Esophagus squamous epithelium (tissue), 5 donors: ENCODE measurements at places on chromosomes 2 and 18.

DNA sequence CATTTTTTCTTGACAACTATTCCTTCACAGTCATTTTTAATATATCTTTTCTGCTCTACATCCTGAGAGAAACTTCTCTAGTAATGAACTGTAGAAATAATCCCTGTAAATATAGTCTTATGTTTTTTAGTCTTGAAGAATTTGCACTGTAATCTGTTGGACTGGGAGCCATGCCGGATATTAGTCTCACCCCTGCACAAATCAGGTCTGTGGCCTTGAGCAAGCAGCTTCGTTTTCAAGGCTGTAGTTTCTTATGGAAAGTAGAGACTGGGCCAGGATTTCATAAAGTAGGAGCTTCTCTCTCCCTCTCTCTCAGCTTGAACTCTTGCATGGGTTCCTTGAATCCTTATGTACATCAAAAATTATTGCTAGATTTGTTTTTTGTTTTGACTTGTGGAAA is 8.7 kb downstream of the FARP2 start:
- H3K27me3 ChIP-seq = no peaks in the 10 kb centered on the region
- H3K4me1 ChIP-seq = no peaks in the 10 kb centered on the region
- H3K4me3 ChIP-seq = no peak overlapping the region
- no peak for DNase-seq
- no peak overlapping the region for H3K27ac ChIP-seq

GRCh38 chr2:237613679-237614078 is 13.7 kb upstream of the LRRFIP1 start:
- no peak overlapping the region for H3K4me3 ChIP-seq
- H3K4me1 ChIP-seq = peaks cover 3% of the 10 kb centered on the region
- H3K36me3 ChIP-seq = no peaks in the 10 kb centered on the region
- no peaks in the 10 kb centered on the region for H3K27me3 ChIP-seq
- DNase-seq = no peak
- no peak overlapping the region for H3K27ac ChIP-seq

DNA sequence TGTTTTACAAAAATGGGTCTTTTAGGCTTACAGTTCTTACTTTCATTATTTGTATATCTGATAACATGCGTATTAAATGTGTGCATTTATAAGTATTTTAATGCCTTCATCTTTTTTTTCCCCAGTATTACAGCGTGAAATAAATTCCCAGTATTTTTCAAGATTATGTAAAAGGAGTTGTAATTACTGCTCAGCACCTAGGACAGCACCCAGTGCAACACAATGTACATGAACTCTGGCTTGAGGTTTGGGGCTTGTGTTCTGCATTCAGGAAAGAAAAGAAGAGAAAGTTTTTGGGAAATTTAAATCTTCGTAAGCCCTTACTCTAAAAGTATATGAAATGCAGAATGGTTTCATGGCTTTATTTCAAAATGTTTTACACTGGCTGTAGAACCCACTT is 16.7 kb downstream of the ZNF638 start:
- H3K36me3 ChIP-seq = no peaks in the 10 kb centered on the region
- H3K4me3 ChIP-seq = no peak overlapping the region
- no peak for DNase-seq
- no peaks in the 10 kb centered on the region for H3K4me1 ChIP-seq

DNA sequence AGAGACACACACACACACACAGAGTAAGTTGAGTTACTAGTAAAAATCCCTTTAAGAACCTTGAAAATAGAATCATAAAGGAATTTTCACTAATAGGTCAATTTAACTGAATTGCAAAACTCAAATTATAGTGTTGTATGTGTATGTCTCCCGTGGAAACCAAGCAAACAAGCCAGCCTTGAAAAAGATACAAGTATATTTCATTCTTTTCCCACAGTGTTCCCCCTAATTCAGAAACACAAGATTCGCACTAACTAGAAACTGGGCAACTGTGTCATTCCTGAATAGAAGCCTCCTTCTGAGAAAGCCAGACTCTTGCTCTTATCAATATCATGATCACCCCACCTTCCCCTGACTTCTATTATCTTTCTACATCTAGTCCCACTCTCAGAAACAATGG is 229.5 kb downstream of the PIEZO2 start:
- H3K27me3 ChIP-seq = no peaks in the 10 kb centered on the region
- H3K4me3 ChIP-seq = no peak overlapping the region
- no peak for DNase-seq
- H3K4me1 ChIP-seq = no peaks in the 10 kb centered on the region

DNA sequence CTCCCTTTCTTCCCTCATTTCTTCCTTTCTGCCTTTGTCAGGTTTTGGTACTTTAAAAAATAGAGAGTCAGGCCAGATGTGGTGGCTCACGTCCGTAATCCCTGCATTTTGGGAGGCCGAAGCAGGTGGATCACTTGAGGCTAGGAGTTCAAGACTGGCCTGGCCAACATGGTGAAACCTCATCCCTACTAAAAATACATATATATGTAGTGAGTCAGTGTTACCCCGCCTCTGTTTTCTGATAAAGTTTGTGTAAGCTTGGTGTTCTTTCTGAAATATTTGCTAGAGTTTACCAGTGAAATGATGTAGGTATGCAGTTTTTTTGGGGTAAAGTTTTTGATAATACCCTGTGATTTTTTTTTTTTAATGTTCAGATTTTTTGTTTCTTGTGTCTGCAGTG is 58.8 kb downstream of the DGKD start:
- no peaks in the 10 kb centered on the region for H3K36me3 ChIP-seq
- H3K4me1 ChIP-seq = peaks cover 49% of the 10 kb centered on the region
- no peaks in the 10 kb centered on the region for H3K27me3 ChIP-seq
- no peak overlapping the region for H3K4me3 ChIP-seq

- H3K4me3 ChIP-seq = no peak overlapping the region
- peak overlapping the region; percentile 4 for H3K27ac ChIP-seq
- DNase-seq = no peak
- no peaks in the 10 kb centered on the region for H3K4me1 ChIP-seq
- H3K36me3 ChIP-seq = no peaks in the 10 kb centered on the region
These were observed 267.6 kb upstream of the RAB12 start for GRCh38 chr18:8341481-8342230.

DNA sequence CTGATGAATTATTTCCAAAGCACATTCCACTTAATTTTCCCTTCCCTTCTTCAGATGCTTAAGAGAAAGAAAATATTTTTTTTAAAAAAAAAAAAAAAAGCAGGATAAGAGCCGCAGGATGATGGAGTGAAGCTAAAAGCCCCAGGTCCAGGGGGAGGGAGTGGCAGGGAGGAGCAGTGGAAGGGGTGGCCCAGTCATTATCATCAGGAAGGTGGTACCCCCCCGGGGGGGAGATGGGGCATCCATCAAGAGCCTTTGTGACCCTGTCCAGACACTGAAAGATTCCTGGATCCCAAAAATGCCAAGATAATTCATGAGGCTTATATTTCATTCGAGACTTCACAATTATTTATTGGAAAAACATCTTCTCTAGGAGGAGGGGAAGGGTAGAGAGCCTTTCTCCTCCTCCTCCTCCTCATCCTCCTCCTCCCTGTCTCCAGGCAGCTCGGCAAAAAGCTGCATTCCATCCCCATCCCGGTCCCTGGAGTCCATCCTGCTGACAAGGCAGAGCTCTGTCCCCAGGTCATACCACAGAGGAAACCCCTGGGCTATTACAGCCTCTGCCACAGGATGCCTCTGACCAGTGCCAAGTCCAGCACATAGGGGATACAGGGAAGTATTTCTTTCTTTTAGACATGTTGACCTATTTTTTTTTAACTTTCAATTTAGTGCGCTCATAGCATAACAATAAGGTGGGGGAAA is 125.3 kb downstream of the TWIST2 start:
- H3K27me3 ChIP-seq = peaks cover 43% of the 10 kb centered on the region
- H3K4me1 ChIP-seq = peaks cover 19% of the 10 kb centered on the region
- peak overlapping the region; percentile 51 for H3K27ac ChIP-seq
- no peak overlapping the region for H3K4me3 ChIP-seq

GRCh38 chr2:239787538-239788050 is 237.5 kb downstream of the NDUFA10 start:
- no peak overlapping the region for H3K4me3 ChIP-seq
- no peaks in the 10 kb centered on the region for H3K36me3 ChIP-seq
- no peak overlapping the region for H3K27ac ChIP-seq
- H3K4me1 ChIP-seq = peaks cover 10% of the 10 kb centered on the region
- DNase-seq = no peak
- no peaks in the 10 kb centered on the region for H3K27me3 ChIP-seq

GRCh38 chr2:146489386-146489785 is 1355.4 kb upstream of the ACVR2A start:
- H3K4me1 ChIP-seq = no peaks in the 10 kb centered on the region
- H3K27ac ChIP-seq = no peak overlapping the region
- H3K4me3 ChIP-seq = no peak overlapping the region
- DNase-seq = no peak
- no peaks in the 10 kb centered on the region for H3K36me3 ChIP-seq

GRCh38 chr2:237519506-237520245 is 32.6 kb downstream of the MLPH start:
- no peak overlapping the region for H3K4me3 ChIP-seq
- H3K36me3 ChIP-seq = no peaks in the 10 kb centered on the region
- H3K4me1 ChIP-seq = no peaks in the 10 kb centered on the region
- no peaks in the 10 kb centered on the region for H3K27me3 ChIP-seq

GRCh38 chr2:75241696-75242095 is 42.4 kb upstream of the TACR1 start:
- DNase-seq = no peak
- H3K27me3 ChIP-seq = no peaks in the 10 kb centered on the region
- H3K36me3 ChIP-seq = no peaks in the 10 kb centered on the region
- no peak overlapping the region for H3K27ac ChIP-seq

- no peaks in the 10 kb centered on the region for H3K27me3 ChIP-seq
- H3K36me3 ChIP-seq = no peaks in the 10 kb centered on the region
- no peak for DNase-seq
- H3K4me3 ChIP-seq = peak overlapping the region; percentile 73
- H3K27ac ChIP-seq = peak overlapping the region; percentile 91
- peaks cover 5% of the 10 kb centered on the region for H3K4me1 ChIP-seq
These were observed 1.8 kb downstream of the ENOSF1 start for GRCh38 chr18:710418-711300.
